ENCODE measurements at places on chromosomes 3 and 15. TPM values are rescaled to one million over a fixed set of nuclear protein-coding genes. Genes with fewer than 3 reads are reported as not detected.

DNA sequence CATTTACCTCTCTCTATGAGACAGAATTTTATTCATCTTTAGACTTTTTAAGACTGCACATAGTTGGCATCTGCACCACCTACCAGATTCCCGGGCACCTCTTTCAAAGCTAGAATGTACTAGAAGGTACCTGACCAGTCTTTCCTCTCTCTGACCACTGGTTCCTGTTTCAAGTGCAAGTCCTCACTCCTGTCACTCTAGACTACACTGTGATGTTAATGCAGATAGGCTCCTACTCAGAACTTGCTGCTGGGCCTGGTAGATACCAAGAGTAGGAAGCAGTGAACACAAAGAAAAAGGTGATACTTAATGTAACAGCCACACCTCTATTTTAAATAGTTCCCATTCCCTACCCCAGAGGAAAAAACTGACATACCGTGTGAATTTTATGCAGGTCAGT, 8.1 kb upstream of the TCAIM start:
- DNase-seq: peak; percentile 38

DNA sequence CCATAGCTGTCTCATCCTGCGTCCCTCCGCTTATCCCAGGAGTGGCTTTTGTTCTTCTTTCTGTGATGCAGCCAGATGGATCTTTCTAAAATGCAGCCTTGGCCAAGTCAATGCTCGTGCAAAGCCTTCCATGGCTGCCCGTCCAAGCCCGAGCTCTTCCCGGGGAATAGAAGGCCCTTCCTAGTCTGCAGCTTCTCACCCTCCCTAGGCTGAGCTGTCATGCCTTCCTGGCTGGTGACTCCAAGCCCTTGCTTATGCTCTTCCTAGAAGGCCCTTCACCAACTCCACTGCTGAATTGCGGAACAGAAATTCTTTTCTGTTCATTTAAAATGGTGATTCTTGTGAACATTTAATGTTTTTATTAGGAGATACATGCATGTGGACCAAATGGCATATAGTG, 95.9 kb downstream of the SMAD6 start:
- DNase-seq: no peak

- no peak for DNase-seq
Observed at GRCh38 chr3:32137870-32138269, 31.4 kb downstream of the GPD1L start.

Gene IL5RA
- total RNA-seq: not detected

Gene CHMP2B
- 63.1 TPM for total RNA-seq

GRCh38 chr15:94670438-94671034, 439.2 kb downstream of the MCTP2 start:
- DNase-seq: no peak

All from osteoblast (primary cell).